ENCODE measurements at places on chromosomes 7 and 10.
A peak's percentile ranks its signal among the peaks of the same experiment; 100 is the strongest.

GRCh38 chr10:22712211-22712955 is 2.0 kb downstream of the PIP4K2A start:
- no peak for DNase-seq

DNA sequence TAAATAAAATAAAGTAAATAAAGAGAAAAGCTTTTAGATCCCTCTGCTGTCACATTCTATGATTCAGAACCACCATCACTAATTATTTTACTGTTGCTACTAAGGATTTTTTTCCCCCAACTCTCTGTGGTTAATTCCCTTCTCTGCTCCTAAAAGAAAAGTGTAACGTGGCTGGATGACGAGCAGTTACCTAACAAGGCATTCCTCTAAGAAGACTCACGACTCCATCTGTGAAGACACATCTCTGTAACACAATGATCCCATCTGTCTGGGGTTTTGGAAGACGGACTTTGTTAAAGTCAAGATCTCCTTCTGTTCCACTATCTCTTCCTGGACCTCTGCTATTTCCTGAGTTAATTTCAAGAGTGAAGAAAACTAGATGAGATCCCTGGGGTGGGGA is 179.9 kb downstream of the SFMBT2 start:
- no peak for DNase-seq

DNA sequence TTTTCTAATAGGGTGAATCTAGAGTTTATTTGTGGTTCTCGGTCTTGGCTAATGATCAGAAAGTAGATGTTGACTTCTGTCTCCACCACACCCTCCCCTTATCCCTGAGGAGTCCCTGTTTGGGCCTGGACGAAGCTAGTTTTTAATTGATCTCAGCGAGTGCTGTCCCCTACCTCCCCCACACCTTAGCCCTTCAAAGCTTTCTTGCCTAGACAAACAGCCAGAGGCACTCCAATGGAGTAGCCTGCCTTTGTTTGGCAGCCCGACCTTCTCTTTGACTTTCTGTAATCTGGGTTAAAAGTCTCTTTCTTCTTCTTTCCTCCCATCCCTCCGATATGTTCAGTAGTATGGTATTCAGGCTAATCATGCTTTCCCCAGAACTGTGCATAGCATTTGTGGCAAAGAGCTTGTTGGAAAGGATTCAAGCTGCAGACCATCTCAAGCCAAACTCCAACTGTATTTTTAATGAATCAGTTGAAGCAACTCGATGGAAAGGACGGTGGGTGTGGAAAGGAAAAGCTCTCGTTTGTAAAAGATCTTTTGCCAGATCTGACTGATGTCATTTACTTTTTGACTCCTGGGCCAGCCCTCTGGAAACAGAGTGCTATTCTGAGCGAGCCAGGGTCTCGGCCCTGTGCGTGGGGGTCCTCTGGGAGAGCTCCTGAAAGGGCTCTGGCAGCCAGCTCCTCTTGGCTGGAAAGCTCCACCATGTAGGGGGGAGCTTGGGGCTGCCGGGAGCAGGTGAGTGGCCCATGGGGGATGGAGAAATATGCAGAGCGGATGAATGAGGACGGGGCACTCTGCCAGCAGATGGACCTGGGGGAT is 4.5 kb downstream of the FAM180A start:
- no peak for DNase-seq

DNA sequence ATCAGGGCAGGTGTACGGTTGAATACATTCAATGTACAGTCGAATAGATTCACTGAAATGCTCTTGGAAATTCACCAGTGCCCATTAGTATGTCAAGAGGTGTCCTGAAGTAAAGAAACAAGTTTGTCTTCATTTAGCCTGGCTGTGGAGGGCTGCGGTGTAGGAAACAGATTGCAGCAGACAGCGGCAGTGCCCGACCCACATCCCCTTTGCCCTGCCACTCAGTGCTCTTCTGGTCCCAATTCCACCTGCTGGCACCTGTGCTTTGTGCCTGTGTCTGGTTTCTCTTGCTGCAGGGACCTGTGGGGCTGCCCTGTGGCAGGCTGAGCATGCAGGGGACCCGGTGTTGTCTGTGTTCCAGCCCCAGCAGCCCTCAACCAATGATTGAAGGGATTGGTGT is 183.7 kb downstream of the RPS24 start:
- DNase-seq = no peak

GRCh38 chr10:121589553-121589952 is 8.7 kb downstream of the FGFR2 start:
- no peak for DNase-seq

DNA sequence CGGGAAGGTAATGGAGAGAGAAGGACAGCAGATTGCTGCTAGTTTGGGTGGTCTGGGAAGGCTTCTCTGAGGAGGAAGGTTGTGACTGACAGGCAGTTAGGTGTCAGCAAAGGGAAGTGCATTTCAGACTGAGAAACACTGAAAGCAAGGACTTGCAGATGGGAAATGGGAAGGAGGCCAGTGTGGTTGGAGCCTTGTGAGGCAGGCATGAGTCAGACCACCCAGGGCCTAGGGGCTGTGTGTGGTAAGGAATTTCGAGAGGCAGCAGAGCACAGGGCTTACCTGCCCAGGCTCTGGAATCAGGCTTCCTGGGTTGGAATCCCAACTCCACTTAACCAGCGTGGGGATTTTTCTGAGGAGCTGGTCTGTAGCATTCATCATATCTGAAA is 53.5 kb downstream of the NRF1 start:
- DNase-seq = no peak

DNA sequence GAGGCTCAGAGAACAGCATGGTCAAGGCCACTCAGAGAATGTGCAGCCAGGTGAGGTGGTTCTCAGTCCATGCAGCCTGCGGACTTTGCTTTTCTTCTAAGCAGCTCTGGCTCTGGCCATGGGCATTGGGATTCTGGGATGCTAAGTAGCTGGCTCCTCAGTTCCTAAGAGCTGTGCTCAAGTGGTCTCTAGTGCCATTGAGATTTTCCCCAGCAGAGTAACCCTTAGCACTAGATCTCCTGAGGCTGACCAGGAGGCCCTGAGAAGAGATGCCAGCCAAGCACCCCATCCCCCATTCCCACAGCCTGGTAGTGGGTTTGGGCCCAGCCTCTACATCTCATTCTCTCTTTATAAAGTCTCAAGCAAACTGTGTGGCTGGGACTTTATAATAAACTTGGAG is 77.1 kb downstream of the KCNMA1 start:
- DNase-seq = no peak

- DNase-seq = no peak
Observed at GRCh38 chr7:44391171-44391570, 65.8 kb upstream of the CAMK2B start.

- DNase-seq = no peak
Observed at GRCh38 chr10:121862649-121863048, 65.2 kb downstream of the ATE1 start.

DNA sequence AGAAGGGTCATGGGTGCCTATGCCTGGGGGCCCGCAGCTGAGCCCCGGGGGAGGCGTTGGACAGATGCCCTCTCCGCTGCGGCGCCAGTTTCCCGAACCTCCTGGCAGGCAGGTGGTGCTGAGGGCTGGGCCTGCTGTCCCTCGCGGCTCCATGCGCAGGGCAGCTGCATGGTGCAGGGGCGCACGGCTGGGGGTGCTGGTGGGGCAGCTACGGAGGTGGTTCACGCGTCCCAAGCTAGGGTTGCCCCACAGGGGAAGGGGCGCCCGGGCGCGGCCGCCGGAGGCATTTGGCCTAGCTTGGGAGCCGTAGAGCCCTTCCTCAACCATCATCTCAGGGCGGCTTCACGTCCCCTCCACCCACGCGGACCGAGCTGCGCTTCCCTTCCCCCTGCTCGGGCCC is 146.0 kb downstream of the CCDC201 start:
- DNase-seq = no peak

DNA sequence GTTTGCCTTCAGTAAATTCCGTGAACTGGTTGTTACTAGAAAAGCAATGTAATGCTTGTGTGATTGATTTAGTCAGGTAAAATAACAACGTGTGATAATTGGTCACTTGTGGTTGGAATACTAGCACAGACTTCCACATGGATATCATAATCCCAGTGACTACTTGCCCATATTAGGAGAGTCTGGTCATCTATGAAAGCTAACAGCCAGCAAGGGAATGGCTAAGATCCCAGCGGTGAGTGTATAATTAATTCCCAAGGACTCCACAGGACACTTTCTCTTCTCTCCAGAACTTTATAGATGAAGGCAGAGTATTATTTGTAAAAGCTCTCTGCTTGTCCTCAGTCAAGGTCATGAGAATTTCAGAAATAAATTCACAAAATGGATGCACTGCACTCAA is 662.6 kb upstream of the TEX47 start:
- DNase-seq = peak; percentile 18

DNA sequence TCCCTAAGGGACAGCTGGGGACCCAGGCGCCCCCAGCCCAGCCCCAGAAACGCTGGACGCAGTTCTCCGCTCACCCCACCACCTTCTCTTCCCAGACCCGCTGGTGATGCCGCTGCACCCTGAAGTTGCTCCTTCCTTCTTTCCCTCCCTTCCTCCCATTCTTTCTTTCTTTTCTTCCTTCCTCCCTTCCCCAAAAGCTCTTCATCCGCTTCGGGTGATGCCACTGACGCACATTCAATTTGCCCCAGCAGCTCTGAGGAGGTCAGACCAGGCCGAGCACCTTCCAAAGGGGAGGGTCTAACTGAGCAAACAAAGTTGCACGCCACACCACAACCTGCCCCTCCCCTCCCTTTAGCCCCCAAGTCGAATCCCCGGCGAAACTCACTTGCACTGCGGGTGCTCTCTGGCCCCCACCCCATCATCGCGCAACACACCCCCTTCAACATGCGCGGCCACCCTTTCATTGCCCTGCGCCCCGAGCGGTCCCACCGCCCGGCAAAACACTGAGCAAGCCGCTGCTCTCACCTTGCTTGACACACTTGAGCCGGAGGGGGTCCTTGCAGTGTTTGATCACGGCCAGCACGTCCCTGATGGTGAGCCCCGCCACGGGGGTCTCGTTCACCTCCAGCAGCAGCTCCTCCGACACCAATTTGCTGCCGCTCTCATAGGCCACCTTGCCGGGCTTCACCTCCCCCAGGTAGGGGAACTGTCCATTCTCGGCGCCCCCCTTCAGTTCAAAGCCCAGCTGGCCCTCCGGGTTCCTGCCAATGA is 787 bp downstream of the MAGI2 start:
- peak; percentile 61 for DNase-seq

DNA sequence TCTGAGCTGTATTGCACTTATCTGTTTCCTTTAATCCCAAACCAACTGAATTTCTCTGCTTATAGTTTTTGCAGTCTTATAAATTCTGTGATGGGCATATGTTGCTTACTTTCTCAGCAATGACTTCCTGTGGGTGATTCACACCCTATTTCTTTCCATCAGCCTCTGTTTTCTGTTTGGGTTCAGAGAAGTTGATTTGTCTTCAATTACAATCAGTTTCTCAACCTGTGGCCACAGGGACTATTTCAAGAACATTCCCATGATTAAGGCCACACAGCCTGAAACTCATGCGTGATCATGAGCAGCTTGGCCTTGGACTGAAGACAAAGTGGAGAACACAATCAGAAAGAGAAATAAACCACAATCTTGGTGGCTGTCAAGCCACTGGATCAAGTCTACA is 1174.6 kb upstream of the C7orf33 start:
- DNase-seq = no peak

GRCh38 chr10:119198438-119198837 is 8.9 kb upstream of the GRK5 start:
- no peak for DNase-seq

- no peak for DNase-seq
Observed at GRCh38 chr10:78915190-78915518, 153.6 kb upstream of the ZMIZ1 start.

DNA sequence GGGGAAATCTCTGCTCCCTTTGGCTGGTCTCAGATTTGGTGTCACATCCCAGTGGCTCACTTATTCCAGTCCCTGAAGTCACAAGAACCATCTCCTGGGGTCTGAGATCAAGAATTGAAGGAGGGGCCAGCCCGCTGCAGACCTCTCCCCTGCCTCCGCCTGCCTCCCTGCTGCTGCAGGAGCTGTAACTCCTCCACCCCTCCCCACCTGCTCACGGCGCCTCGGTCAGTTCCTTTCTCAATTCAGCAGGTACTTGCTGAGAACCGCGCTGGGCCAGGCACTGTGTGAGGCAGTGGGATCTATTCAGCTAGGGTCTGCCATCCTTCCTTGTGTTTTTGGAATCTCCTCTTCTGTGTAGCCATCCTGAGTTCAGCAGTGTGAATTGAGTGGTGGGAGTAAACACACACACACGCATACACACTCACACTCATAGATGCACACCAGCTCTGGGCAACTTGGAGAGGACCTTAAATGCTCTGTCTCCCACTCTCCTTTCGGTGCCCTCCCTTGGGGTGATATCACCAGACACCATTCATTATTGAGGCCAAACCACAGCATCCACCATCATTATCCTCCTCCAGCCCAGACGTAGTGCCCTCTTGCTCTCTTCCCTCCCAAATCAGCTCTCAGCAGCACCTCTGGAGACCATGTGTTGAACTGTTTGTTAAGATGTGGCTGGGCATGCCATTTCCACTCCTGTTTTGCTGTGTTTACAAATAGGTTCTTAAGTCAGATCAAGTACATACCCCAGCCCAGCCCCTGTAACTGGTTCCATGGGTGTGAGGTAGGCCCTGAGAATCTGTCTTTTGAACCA is 22.0 kb upstream of the ANKRD2 start:
- no peak for DNase-seq

DNA sequence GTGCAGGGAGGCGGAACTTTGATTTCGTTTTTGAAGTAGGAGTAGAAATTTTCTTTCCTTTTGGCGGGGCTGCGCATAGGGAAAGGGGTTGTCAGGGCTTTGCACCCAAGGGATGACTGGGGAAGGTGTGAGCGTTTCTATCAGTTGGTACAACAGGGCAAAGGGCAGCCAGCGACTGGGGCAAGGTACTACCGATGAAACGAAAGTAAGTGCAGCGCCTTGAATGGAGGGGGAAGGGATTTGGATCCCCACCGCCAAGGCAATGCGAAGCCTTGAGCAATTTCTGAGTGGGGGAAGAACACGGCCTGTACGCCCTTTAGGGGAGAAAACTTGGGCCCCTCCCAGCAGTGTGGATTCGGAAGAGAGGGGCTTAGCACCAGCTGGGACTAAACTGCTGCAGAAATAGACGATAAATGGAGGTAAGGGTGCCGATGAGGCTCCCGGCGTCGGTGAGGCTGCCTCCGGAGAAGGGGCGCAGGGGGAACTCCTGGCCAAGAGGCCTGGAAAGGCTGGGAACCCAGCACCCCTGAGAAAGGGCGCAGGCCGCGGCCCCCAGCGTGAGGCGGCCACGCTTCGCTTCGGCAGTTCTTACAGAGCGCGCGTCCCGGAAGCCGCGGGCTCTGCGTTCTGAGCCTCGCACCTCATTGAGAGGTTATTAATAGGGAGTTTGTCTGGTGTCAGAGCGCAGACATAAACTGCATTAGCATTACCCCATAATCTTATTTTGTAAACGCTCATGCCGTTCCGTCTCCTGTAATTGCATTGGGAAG is 10.0 kb upstream of the TLX1 start:
- DNase-seq = peak; percentile 73

- DNase-seq = no peak
Observed at GRCh38 chr10:129642427-129642826, 175.4 kb downstream of the MGMT start.
